ENCODE measurements at places on chromosomes 1 and 21. TPM values are rescaled to one million over a fixed set of nuclear protein-coding genes. Genes with fewer than 3 reads are reported as not detected.

DNA sequence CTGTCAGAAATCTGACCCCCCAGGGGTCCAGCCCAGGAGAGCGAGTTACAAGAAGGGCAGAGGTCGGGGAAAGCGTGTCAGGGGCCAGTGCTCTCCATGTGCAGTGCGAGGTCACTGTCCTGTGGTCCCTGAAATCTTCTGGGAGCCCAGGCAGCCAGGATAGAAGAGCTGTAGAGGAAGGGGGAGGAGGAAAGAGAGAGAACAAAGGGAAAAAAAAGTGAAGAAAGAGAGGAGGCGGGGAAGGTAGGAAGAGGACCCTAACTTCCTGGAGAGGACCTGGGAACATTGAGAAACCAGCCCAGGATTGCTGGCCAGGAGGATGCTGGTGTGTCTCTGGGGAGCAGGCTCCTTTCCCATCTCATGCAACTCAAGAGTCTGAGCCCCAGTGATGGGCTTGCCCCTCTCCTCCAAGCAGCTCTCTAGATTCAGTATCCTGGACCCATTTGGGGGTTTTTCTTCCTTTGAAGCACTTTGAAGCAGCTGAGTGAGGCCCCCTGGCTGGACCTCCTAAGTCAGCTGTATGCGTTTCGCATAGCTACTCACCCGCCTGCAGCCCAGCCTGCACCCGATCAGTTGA is 6.8 kb upstream of the INAVA start:
- DNase-seq, result no peak

DNA sequence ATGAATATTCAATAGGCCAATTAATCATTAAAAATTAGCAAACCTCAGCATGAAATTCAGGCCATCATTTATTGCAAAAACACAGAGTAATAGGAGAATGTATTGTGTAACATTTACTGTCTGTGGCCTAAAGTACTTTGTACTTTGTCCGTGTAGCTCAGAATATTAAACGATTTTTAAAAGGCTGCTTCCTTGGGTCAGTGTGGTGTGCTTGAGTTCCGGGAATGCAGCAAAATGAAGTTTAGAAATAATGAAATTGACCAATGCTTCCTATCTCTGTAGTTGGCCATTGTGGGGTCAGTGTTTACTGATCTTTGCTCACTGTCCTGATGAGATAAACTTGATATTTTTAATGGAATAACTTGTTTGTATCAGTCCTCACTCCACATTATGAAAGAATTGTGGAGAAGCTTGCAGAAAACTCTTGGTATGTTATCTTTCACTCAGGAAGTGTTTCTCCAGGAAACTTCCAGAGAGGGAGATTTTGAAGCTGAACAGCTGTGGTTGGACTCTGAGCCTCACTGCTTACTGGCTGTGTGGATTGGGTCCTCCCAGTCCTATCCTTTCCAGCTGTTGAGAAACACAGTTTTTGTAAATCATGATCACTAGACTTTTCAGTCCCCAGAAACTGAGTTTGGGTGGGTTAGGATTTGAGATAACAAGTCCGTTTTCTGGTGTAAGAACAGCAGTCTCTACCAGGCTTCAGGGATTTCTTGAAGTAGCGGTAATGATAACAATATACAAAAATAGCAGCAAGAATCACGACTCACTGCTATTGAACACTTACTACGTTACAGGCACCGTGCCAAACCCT is 19.2 kb upstream of the MTARC1 start:
- DNase-seq, result no peak

DNA sequence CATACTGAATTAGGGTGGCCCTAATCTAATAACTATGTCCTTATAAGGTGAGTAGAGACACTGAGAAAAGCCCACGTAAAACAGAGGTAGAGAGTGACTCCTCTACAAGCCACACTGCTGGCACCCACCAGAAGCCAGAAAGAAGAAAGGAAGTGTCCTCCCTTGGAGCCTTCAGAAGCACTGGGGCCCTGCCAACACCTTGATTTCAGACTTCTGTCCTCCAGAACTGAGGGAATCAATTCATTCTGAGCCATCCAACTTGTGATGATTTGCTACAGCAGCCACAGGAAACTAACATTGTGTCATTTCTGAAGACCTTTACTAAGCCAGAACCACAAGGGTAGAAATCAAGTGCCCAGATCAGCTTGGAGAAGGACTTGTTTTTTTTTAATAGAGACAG is 15.0 kb downstream of the GNB1 start:
- no peak for DNase-seq

- peak; percentile 3 for DNase-seq
These were observed 12.4 kb upstream of the POFUT2 start for GRCh38 chr21:45299864-45300785.

DNA sequence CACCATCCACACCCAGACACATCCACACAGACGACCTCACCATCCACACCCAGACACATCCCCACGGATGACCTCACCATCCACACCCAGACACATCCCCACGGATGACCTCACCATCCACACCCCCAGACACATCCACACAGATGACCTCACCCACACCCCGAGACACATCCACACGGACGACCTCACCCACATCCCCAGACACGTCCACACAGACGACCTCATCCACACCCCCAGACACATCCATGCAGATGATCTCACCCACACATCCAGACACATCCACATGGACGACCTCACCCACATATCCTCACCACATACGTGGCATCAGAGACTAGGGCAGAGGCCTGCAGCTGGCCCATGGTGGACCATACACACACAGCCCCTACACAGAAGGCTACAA is 14.7 kb upstream of the FABP3 start:
- no peak for DNase-seq

DNA sequence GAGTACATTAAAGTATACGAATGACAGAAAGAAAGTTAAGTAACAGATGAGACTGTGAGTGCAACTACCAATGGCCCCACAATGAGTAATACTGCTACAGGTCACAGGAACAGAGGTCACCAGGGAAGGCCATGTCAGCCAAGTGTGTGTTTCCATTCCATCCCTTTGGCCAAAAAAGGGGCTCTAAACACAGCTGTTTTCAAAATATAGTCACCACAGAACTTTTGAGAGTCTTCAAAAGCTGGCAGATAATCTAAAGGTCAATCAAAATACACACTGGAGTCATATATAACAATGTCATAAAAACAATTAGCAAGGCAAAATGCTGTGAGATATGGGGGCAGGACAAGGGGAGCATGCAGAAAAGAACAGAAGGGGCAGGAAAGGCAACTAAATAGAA is 10.2 kb downstream of the USP24 start:
- no peak for DNase-seq

GRCh38 chr1:161691846-161692245 is 15.2 kb upstream of the FCRLA start:
- no peak for DNase-seq

DNA sequence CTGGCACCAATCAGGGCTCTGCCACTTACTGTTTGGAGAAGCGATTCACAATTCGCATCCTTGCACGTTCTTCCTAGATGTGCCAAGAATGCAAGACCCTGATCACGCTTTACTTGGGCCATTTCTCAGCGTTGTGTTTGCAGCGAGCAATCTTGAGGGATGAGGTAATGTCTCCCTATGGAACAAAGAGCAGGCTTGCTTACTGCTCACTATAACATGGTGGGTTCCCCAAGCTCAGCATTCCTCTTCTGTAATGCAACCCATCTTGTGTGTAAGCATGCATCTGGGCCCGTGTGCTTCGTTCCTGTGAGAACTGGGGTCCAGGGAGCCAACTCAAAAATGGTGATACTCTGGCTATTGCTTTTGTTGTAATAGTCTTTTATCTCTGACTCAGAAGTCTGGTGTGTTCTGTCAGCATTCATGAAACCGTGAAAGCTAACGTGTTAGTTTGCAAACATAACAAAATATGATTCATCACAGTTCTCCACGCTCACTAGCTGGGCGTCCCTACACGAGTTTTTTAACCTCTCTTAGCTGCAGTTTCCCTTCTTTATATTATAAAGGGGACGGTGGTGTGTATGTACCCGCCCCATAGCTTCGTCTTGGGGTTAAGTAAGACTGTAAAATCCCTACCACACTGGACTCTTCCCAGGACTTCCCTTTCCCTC is 33.3 kb downstream of the DNTTIP2 start:
- no peak for DNase-seq

S100A3 gene
- not detected for total RNA-seq

GRIK3 gene
- 1.9 TPM for total RNA-seq

CR1 gene
- total RNA-seq, result 2.7 TPM

AMY1B gene
- not detected for total RNA-seq

MMEL1 gene
- 7.8 TPM for total RNA-seq
